ENCODE measurements at places on chromosomes 2 and 18. TPM values are rescaled to one million over a fixed set of nuclear protein-coding genes. Genes with fewer than 3 reads are reported as not detected.

Gene IMMT
- 37.1 TPM for total RNA-seq

Gene RNU2-63P
- total RNA-seq, result not detected

- no peak for DNase-seq
Observed at GRCh38 chr2:239714116-239714515, 311.0 kb downstream of the NDUFA10 start.

Gene IFT172
- 14.3 TPM for total RNA-seq

- DNase-seq, result peak; percentile 87
Observed at GRCh38 chr2:152200565-152201465, 25.3 kb upstream of the STAM2 start.

Gene FKBP1B
- total RNA-seq, result 12.7 TPM

Data from body of pancreas (tissue), 4 donors.